ENCODE measurements at places on chromosomes 7 and 10. TPM values are rescaled to one million over a fixed set of nuclear protein-coding genes. Genes with fewer than 3 reads are reported as not detected.

The SSC4D gene
- total RNA-seq, result 0.38 TPM

The ANKRD26 gene
- 2.7 TPM for total RNA-seq

The ADRB1 gene
- 0.05 TPM for total RNA-seq

The AGK gene
- 79.9 TPM for total RNA-seq

The SPDYE8 gene
- not detected for total RNA-seq

The PDIA4 gene
- 131 TPM for total RNA-seq

The MUC12 gene
- 0.20 TPM for total RNA-seq

The CALY gene
- not detected for total RNA-seq

The MYH16 gene
- not detected for total RNA-seq
